ENCODE measurements at places on chromosomes 11 and 22.

- no peak for DNase-seq
Observed at GRCh38 chr11:6258571-6259081, 1.0 kb upstream of the CCKBR start.

DNA sequence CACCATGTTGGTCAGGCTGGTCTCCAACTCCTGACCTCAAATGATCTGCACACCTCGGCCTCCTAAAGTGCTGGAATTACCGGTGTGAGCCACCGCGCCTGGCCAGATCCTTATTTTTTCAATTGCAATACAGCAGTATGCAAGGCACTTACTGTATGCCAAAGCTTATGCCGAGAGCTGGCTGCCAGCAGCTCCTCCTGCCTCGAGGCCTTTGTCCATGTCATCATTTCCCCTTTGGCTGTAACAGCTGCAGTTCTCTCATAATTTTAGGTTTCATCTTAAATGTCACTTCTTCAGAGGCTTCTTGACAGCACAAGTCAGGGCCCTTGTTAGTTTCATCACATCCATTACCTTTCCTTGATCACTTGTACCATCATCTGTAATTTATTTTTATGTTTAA, 1.5 kb upstream of the SREBF2 start:
- peak; percentile 36 for DNase-seq

DNA sequence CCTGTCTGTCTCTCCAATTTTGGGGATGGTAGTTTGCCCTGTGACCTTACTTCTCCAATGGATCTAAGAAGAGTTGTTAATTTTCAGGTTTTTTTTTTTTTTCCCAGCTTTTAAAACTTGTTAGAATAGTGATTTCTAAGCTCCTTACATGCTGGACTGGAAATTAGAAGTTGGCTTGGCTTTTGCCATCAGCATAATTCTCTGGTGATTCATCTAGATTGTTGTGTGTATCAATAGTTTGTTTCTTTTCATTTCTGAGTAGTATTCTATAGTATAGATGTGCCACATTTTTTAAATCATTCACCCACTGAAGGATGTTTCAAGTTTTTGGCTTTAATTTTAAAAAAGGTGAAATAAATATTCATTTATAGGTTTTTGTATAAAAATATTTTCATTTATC, 51.4 kb downstream of the ADAMTS15 start:
- no peak for DNase-seq

GRCh38 chr11:113279591-113279990, 34.8 kb upstream of the TTC12 start:
- no peak for DNase-seq

DNA sequence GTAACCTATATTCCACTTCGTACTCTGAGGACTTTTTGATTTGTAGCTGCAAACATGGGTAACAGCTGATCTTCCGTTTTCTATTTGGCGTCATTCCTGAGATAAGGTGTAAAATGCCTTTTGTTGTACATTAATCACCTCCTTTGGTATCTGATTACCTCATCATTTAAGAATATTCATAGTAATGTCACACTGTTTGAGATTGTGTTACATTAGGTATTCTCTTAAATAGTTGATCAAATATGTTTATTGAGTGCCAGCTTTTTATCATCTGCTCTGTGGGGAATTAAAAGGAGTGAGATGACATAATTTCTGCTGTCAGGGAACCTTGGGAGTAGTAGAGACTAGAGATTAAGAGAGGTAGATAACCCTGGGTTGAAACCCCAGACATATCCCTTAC, 5.9 kb downstream of the NCAM1 start:
- no peak for DNase-seq

GRCh38 chr22:20999350-21000206, 2.3 kb downstream of the THAP7 start:
- DNase-seq: no peak

DNA sequence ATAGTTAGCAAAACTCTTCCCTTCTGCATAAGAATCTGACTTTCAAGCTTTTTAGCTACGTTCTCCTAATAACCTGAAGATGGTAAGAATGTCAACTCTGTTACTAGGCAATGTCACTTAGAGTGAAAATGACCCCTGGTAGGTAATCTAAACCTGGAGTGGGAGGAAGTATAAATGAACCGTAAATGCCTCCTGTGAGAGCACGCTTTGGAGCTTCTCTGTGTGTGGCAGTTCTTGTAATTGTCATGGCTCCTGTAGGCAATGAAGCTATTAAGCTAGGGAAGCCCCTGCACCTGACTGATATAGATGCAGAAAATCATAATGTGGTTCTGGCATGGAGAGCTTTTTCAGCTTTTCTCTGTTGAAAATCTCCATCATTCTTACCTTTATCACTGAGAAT, 29.4 kb downstream of the CALCA start:
- no peak for DNase-seq

DNA sequence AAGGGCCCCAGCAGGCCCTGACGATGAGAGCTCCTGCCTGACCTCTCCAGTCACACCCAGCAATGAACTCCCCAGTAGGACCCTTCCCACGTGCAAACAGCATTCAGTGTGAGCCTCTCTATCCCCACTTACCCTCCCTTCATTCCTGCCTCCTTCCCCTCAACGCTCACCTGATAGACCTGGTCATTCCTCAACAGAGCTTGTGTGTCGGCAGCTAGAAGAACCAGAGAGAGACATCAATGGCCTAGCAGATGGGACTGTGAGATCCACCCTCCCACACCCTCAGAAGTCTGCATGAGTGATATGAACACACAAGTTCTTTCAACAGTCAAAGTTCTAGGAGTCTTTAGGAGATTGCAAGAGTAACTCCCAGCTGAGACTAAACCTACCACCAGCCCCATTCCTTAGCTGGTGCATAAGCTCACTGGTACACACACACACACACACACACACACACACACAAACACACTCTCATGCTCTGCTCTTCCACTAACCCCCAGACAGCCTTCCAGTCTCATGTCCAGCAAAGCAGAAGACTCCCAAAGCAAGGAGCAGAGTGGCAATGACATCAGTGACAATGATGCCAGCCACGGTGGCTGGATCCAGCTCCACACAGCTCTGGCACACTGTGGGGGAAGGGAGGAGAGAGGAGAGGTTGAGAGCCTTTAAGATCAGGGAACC, 3.1 kb downstream of the CD3D start:
- DNase-seq: no peak

DNA sequence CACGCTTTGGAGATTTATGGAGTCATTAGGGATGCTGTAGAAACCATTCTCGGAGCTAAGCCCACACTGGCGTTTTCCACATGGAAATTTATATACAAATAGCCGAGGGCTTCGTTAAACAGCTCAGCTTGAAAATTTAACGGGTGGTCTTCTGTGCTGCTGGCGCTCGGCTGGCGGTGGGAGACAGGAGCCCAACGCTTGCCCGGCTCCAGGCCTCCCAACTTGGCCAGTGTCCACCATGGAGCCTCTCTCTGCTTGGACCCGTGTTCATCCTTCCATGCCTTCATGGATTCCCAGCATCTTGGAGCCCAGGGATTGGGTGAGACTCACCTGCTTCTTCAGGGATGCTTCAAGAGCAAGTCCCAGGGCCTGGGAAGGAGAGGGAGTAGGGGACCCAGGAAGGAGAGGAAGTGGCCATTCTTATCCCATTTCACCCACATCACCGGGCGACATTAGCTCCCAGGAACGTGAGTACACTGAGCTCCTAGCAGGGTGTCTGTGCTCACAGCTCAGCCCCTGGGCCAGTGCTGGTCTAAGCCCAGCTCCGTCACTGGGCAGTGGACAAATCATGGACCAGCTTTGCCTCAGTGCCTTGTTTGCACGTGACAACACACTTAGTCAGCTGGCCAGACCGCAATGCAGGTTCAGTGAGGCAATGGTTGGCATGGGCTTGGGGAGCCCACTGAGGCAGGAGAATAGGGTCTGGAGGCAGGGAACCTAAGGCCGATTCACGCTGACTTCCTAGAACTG, 944.3 kb downstream of the BRD1 start:
- DNase-seq: no peak

DNA sequence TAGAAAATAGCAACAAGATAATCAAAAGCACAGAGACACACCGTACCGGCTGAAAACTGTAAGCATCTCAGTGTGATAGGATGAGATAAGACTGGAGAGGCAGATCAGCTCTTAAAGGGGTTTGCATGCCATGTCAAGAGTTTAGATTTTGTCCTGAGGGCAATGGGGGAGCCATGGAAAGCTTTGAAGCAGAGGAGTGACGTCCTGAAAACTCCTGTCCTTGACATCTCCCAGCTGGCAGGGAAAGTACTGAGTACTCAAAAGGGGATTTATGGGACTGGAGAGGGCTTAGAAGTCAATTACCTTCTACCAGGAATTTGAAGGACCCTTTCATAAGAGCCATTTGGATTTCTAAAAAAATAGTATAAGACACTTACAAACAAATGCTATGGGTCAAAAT, 420.5 kb upstream of the NARS2 start:
- no peak for DNase-seq

- no peak for DNase-seq
Observed at GRCh38 chr22:27210111-27210730, 552.8 kb downstream of the MIAT start.

All from GM20000 (cell line).